ENCODE measurements at places on chromosomes 3 and 15. TPM values are rescaled to one million over a fixed set of nuclear protein-coding genes. Genes with fewer than 3 reads are reported as not detected.

DNA sequence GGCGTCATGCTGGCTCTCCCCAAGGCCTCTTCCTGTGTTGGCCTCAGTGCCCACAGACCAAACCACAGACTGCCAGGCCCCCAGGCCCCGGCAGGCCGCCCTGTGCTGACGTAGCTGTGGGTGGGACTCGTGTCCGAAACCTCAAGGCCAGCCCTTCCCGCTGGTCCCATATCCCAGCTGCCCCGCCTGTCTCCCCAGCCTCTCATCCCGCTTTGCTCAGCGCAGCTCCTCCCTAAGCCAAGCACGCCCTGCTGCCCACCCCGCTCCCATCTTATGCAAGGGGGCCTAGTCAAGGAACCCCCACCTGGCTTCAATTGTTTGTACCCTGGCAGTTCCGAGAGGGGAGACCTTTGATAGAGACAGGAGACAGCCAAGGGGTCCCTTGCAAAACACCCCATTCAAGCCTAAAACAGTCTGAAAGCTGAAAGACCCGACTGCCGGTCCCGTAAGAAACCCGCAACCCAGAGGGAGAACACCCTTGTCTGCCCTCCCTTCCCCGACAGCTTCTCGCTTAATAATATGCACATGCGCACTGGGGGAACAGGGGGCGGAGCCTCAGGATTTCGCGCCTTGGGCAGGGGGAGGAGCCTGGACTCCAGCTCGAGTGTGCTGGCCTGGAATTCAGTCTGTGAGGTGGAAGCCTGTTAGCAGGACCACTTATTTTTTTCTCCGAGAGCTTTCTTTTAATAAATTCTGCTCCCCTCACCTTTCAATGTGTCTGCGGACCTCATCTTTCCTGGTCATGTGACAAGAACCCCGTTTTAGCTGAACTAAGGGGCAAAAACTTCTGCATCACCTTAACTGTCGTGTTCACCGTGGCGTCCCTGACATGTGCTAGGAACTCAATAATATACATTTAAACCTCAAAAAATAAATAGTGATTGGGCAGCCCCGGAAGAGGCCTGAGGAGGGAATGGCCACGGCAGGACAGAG, 17.2 kb downstream of the TNFAIP8L3 start:
- DNase-seq: no peak

DNA sequence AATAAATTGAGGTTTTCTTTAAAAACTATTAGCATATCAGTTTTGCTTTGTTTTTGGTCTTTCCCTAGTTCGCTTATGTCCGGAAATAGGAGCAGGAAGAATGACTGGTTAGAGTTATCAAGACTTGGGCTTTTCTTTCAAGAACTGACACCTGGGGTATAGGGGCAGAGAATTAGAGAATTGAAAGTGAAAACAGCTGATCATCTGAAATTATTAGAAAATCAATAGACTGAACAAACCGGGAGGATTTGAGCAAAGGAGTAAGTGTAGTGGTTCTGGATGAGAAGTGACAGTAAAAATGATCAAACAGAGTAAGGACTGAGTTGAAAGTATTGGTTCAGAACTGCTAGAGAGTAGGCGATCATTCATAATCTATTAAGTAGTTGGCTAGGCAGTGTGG, 6.0 kb downstream of the MINDY2 start:
- no peak for DNase-seq

DNA sequence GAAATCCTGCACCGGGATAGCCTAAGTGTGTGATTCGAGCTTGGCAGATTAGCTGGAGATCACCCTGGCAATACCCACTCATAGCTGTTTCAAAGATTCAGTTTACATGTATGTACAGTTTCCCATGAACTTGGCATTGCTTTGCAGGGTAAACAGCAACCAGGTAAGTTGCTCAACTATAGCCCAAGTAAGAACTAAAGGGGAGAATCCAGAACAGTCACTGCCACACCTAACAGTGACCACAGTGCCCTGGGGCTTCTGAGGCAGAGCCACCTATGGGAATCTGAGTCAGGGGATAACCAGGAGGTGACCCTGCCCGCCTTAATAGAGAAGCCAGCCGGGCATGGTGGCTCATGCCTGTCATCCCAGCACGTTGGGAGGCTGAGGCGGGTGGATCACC, 15.9 kb downstream of the CDAN1 start:
- DNase-seq: no peak

DNA sequence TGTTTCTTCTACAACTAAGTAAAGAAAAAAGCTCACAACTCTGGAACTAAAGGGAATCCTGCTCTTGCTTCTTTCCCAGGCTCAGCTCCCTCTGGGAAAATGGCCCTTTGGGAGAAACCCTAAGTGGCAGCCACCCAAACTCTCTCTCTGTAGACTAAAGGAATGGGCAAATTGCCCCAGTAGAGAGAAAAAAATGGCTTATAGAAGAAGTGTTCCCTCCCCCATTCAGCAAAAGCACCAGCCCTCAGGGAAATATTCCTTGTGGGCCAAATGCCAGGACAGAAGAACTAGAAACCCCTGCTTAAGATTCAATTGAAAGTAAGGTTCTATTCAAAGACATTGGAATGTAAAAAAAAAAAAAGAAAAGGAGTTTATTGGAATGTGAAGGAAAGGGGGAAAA, 603.7 kb upstream of the ALCAM start:
- DNase-seq: no peak

DNA sequence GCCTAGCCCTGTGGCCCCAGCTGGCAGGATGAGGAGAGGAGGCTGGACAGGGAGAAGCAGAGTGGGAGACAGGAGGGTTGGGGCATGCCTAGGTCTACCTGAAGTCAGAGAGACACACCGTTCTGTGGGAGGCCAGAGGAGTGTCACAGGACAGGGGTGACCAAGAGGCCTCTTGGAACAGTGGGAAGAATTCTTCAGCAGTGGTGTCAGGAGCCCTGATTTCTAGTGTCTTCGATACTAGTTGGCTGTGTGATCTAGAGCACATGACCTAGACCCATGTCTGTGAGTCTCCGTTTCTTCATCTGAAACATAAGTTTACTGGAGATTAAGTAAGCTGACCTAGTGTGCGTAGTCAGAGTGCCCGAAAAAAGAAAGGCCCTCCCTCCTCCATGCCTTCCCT, 92.2 kb downstream of the EEFSEC start:
- no peak for DNase-seq

DNA sequence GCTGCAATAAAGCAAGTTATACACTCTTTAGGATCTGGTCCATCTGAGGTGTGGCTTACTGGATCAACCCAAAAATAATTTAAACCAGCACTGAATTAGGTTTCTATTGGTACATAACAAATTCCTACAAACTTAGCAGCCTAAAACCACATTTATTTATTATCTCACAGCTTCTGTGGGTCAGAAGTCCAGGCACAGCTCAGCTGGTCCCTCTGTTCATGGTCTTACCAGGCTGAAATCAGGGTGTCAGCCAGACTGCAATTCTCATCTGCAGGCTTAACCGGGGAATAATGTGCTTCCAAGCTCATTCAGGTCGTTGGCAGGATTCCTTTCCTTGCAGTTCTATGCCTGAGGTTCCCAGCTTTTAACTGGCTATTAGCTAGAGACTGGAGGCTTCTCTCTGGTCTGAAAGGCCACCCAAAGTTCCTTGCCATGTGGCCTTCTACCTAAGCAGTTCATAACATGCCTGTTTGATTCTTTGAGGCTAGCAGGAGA, 477.4 kb upstream of the WNT5A start:
- DNase-seq: no peak

- no peak for DNase-seq
Measured at GRCh38 chr3:183904833-183905780, 20.4 kb upstream of the PARL start.

- DNase-seq: peak; percentile 13
Measured at GRCh38 chr3:50971487-50971924, 296.8 kb downstream of the DOCK3 start.

DNA sequence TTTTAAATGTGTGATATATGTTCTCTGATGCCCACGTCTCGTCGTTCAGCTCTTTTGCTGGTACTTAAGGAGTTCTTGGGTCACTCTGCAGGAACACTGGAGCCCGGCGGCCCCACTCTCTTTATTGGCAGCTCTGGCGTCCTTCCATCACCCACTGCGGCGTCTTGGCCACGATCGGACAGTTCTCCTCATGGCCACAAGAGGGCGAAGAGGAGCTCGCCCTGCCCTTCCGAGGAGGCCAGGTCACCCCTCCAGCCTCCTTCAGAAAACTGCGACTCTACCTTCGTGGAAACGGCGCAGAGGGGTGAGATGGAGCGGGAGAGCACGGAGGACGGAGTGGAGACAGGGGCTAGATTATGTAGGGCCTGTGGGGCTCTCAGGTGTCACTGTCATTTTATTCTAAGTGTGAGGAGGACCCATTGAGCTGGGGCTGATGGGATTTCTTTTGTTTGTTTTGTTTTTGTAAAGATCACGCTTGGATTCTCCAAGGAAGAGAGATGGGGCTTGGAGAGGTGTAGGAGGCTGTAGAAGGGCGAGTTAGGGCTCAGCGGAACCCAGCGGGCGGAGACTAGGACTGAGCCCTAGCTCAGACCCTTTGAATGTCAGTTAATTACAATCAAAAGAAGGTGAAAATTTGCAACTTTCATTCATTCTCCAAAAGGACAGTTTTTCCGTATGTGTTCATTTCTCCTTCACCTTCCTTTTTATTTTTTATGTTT, 28.0 kb upstream of the GABRA5 start:
- DNase-seq: no peak

GRCh38 chr3:195385526-195385925, 57.3 kb downstream of the ACAP2 start:
- no peak for DNase-seq

DNA sequence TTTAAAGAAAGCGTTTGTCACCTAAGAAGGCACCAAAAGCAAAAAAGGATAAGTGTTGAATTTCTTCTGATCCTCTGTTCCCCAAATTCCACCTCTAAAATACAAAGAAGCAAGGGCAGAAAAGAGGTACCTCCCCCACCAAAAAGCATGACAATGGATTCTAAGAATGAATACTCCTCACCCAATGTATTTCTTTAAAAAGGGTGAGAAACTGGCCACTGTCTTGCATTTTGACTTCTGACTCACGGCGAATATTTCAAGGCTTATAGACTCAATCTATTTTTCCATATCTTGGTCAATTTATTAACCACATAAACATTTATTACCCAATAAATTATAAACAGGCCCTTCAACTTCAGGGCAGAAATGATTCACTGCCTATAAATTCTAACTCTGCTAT, 131.1 kb downstream of the NR1I2 start:
- DNase-seq: no peak

GRCh38 chr15:69979783-69980182, 117.9 kb downstream of the TLE3 start:
- no peak for DNase-seq

DNA sequence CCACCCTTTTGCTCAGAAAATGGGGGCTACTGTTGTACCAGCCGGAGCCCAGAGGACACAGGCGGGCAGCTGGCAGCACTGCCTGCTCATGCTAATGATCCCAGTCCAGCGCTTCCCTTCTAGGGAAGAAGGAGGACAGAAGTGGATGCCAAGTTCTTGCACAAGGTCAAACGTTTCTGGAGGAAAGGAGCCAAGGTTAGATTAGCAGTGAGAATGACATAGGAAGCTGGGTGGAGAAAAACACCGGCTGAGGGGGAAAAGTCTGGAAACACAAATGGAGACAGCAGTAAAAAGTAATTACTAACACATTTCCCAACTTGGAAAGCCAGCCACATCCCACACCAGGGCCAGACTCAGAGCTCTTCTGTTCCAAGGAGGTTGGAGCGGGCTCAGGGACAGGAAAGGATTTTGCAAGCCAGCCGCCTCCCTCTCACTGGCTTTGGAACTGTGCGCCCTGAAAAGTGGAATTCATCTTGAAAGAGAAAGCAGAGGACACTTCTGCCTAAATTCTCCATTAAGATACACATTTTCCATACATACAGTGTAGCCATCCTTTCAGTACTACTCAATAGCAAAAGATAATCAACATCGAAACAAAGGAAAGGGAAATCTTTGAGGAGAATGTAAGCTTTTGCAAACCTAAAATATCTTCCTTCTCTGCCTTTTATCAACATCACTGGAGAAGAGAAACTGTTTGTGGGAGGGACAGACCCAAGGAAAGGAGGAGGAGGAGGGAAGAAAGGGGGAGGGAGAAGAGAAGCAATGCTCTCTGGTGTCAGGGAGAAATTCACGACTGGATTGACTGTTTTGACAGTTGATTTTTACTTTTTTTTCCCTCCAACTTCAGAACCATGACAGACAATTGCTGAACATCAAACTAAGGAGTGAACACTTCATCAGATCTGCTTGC, 133.6 kb downstream of the CD47 start:
- DNase-seq: no peak

DNA sequence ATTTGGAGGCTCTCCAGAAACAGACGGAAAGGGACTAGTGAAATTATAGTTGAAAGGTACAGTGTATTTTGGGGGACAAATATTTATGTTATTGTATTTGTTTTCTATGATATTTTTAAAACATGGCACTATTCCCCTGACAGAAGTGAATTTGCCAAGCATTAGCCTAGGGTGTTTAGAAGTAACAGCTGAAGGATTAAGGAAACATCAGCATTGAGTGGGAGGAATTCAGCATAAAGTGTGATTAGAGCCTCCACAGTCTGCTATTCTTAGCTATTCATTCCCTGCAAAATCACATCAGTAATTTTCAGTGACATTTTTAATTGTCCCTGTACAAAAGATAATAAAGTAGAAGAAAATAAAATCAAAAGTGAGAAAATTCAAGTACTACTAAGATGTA, 231.4 kb downstream of the ROBO2 start:
- DNase-seq: no peak

- no peak for DNase-seq
Measured at GRCh38 chr3:189781415-189781814, 150.2 kb downstream of the TP63 start.

- DNase-seq: no peak
Measured at GRCh38 chr3:119368298-119368697, 74.1 kb downstream of the ARHGAP31 start.

DNA sequence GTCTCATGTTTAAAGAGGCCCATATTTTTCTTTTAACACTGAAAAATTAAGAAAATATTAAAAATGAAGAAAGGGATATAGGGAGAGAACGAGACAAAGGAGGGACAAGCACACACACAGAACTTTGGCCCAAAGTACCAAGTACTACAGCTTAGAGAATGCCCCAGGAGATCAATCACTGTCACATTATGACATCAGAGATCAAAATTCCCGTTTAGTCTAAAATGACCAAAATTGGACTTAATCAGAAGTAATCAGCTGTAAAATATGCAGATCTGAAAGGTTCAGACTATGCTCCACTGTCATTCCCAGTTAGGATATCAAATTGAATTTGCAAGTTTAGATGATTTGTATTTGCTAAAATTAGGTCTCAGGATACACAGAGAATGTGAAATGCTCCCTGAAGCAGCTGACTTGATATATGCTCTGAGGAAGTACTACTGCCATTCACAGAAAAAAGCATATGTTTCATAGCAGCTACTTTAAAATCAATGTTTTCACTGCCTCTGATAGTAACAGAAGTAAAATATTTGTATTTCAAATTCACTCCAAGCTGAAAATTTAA, 123.0 kb downstream of the PEAK1 start:
- DNase-seq: no peak

- no peak for DNase-seq
Measured at GRCh38 chr3:32320080-32320479, 71.6 kb upstream of the CMTM7 start.

TRPM1 gene
- polyA plus RNA-seq: not detected

SPATA12 gene
- polyA plus RNA-seq: not detected

LTF gene
- polyA plus RNA-seq: 0.10 TPM

SLC33A1 gene
- 23.0 TPM for polyA plus RNA-seq

NT5DC2 gene
- polyA plus RNA-seq: 154 TPM

PYGO1 gene
- 7.7 TPM for polyA plus RNA-seq

HYKK gene
- polyA plus RNA-seq: 3.6 TPM

MYO5C gene
- polyA plus RNA-seq: 0.14 TPM

NR2F2 gene
- 66.9 TPM for polyA plus RNA-seq

ROPN1 gene
- polyA plus RNA-seq: 0.29 TPM

CRTAP gene
- polyA plus RNA-seq: 314 TPM

C3orf22 gene
- not detected for polyA plus RNA-seq

AADAC gene
- not detected for polyA plus RNA-seq

ATP13A5 gene
- not detected for polyA plus RNA-seq

FILIP1L gene
- 75.5 TPM for polyA plus RNA-seq
